ENCODE measurements at places on chromosomes 2 and 18.

GRCh38 chr2:116413659-116414058 lies 1400.8 kb upstream of the DDX18 start:
- DNase-seq, result no peak

- no peak for DNase-seq
Observed at GRCh38 chr2:34545486-34546136, 946.5 kb upstream of the FAM98A start.

- no peak for DNase-seq
Observed at GRCh38 chr2:25306777-25307368, 34.9 kb downstream of the DNMT3A start.

DNA sequence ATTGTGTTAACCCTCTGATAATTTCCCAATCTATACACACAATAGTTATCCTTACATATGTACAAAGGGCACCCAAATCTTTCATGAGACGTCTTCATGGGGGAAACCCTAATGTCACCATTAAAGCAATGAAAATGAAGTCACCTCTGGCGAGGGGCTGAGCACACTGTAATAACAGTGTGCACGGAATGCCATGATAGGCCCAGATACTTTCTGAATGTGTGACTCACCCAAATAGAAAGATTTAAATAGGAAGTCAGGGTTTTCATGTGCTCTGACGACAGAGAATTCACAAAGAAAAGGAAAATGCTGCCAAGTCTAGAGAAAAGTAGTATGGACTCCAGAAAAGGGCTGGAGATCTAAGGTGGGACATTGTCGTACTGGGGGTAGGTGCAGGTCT lies 128.3 kb downstream of the SATB2 start:
- DNase-seq, result no peak

Measured in stimulated activated CD8-positive, alpha-beta memory T cell treated with anti-CD3 and anti-CD28 coated beads, Interleukin-15, amount 100 ng/mL, for 24 hours (primary cell).